Natural killer cell (primary cell): ENCODE measurements at places on chromosomes 7 and 10.

GRCh38 chr10:30671026-30671616 is 41.6 kb upstream of the LYZL2 start:
- DNase-seq: peak; percentile 83

DNA sequence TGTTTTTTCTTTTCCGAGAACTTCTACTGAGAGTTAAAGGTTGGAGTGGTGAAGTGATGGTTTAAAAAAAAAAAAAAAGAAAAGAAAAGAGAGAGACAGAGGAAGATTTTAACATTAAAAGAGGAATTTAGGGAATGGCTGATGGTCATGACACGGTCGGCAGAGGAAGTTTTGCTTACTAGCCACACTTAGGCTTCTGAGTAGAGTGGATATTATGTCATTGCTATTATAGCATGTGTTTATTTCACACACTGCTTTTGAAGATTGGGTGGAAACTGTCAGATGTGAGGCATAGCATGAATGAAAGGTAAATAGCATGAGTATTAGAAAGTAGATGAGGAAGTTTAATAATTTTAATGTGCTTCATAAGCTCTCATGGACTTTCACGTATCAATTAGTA is 2.5 kb downstream of the KAT6B start:
- no peak for DNase-seq

DNA sequence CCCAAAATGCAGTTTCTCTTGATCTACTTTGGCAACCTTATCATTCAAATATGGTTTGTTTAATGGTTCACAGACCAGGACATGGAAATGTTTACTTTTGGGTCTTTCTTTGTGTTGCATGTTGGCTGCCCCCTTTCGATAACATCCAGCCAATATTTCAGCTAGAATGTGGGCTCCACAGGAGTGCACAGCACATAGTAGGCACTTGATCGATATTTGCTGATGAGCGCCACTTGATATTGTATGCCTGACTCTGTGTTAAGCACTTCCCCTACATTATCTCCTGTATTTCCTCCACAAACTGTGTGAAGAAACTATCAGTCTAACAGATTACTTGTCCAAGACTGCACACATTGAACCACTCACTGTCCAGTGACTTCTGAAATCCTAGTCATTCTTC is 60.2 kb downstream of the SMURF1 start:
- no peak for DNase-seq

- no peak for DNase-seq
Observed at GRCh38 chr10:130049244-130049643, 61.4 kb downstream of the C10orf143 start.

- no peak for DNase-seq
Observed at GRCh38 chr10:11245095-11245479, 227.4 kb downstream of the CELF2 start.

DNA sequence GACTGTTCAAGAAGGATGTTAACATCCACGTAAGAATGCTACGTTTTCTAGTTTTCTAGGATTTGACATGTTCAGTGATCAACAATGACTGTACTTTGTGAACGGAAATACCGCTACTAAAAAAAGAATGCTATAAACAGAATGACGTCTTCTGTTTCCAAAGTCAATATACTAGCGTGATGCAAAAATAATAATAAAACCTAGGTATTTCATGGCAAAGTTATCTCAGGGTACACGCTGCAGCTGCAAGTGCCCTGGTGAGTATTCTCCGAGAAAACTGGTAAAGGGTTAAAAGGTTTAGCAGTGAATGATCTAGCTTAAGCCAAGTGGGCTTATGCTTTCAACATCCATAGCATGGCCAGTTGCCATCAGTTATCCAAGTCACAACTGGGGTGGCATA is 653.3 kb upstream of the PFKP start:
- DNase-seq: no peak

GRCh38 chr10:132423966-132424861 is 27.2 kb downstream of the PWWP2B start:
- DNase-seq: no peak

DNA sequence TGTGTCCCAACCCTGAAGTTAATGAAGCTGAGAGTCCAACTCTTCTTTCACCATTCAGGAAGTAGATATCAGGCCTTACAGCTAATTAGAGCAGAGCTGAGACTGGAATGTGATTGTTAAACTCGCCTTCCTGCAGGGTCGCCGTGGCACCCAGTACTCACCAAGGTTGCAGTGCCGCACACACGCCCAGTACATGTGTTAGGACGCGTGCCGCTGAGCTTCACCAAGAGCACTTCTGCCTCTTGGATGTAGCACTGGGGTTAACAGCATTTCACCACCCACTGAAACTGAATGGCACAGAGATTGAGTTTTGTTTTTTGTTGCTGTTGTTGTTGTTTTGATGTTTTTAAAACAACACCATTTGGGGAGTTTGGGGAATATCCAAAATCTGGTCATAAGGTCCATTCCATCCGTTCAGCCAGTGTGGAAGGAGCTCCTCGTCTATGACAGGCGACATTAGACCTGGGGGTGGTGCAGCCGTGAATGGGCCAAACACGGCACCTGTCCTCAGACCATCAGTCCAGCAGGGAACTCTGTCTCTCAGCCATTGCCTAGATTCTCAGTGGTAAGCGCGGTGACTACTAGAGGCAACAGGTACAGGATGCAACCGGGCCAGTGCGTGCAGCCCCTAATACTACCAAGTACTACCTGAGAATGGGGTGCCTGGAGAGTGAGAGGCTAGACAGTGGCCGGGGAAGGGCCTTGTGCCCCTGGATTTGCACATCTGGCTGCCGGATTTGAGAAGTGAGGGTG is 21.9 kb downstream of the WIPI2 start:
- DNase-seq: no peak

GRCh38 chr7:41825927-41826480 is 123.1 kb upstream of the INHBA start:
- no peak for DNase-seq

DNA sequence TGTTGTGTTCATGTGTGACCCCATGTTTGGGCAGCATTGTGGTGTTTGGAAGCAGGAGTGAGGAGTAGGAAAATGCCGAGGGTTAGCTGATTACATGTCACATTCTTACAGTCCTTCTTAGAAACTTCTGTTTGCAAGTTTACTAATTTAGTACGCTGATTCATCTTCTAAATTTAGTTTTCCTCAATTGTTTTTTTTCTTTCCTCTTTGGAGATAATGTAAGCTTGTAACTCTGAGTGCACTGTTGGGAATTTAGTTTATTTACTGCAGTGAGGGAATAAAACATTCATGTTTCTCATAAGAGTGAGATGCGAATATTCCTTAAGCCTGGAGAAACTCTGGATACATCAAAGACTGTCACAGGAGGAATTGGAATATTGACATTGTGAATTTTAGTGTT is 135.0 kb downstream of the NT5C2 start:
- no peak for DNase-seq

- no peak for DNase-seq
Observed at GRCh38 chr10:97827702-97828291, 21.8 kb upstream of the GOLGA7B start.

DNA sequence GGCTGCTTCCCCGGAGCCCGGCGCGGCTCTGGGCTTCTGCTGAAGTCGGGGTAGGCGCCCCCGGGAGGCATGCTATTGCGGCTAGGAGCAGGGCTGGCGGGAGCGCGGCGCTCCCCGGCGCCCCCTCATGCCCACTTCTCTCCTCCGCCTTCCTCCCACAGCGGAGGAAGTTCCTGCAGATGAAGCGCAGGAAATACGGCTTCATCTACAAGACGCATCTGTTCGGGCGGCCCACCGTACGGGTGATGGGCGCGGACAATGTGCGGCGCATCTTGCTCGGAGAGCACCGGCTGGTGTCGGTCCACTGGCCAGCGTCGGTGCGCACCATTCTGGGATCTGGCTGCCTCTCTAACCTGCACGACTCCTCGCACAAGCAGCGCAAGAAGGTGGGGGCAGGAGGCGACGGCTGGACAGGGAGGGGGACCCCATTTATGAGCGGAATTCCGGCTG is 479 bp downstream of the CYP26A1 start:
- DNase-seq: no peak

DNA sequence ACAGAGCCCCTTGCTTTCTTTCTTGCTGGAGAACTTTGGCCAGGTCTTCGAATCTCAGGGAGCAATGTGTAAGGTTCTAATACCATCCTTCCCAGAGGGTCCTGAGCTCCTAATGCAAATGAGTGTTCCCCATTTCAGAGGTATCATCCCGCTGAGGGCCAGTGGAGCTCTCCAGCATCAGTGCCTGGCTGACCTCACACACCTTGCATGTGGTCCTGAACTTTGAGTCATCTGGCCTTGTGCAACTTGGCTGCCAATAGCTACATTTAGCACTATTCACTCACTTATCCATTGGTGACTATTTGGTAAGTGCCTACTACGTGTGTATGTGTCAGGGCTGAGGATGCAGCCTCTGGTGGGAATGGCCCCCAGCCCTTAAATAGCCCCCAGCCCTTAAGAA is 48.4 kb upstream of the HABP2 start:
- DNase-seq: no peak

- no peak for DNase-seq
Observed at GRCh38 chr10:45071043-45071813, 70.5 kb downstream of the ZNF22 start.
